ENCODE measurements at places on chromosomes 12 and 14.

DNA sequence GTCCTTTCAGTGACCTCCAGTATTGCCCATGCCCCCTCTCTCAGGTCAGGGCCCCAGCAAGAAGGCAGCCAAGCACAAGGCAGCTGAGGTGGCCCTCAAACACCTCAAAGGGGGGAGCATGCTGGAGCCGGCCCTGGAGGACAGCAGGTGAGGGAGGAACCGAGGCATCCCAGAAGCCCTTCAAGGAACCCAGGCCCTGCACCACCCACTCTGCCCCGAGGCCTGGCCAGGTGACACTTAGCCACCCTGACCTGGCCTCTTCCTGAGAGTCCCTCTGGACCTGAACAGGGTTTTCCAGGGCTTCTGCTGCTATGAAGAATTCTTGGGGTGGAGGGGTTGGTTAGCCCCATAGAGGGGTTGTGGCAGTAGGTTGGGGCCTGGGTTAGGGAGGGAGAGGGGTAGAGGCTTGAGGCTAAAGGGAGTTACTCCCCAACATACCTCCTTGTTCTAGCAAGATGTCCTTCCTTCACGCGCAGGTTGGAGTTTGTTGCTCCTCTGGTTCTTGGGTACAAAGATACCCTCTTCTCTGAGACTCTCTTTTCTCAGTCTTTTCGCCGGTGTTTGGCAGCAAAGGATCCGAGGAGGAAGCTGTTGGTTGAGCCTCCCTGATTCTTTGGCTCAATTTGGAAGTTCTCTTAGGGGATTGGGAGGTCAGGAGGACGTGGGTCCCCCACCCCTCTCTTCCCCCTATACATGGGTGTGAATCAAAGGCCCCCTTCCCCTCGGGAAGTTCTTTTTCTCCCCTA, 2.1 kb downstream of the TARBP2 start:
- DNase-seq: no peak

DNA sequence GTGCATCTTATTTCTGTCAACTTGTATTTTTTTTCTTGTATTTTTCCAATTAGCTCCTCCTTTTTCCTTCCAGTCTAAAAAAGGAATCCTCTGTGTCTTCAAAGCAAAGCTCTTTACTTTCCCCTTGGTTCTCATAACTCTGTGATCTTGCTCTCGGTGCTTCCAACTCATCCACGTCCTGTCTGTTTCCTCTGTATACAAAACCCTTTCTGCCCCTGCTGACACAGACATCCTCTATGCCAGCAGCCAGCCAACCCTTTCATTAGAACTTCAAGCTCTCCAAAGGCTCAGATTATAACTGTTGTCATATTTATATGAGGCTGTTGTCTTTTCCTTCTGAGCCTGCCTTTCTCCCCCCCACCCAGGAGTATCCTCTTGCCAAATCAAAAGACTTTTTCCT, 32.4 kb downstream of the OAS2 start:
- DNase-seq: no peak

GRCh38 chr12:102062419-102062806, 622 bp upstream of the WASHC3 start:
- no peak for DNase-seq

- no peak for DNase-seq
These were observed 166.6 kb downstream of the SSPN start for GRCh38 chr12:26361964-26362363.

- no peak for DNase-seq
These were observed 68.5 kb downstream of the NKX2-1 start for GRCh38 chr14:36451310-36452065.

GRCh38 chr12:28440081-28440608, 249.9 kb downstream of the CCDC91 start:
- no peak for DNase-seq

DNA sequence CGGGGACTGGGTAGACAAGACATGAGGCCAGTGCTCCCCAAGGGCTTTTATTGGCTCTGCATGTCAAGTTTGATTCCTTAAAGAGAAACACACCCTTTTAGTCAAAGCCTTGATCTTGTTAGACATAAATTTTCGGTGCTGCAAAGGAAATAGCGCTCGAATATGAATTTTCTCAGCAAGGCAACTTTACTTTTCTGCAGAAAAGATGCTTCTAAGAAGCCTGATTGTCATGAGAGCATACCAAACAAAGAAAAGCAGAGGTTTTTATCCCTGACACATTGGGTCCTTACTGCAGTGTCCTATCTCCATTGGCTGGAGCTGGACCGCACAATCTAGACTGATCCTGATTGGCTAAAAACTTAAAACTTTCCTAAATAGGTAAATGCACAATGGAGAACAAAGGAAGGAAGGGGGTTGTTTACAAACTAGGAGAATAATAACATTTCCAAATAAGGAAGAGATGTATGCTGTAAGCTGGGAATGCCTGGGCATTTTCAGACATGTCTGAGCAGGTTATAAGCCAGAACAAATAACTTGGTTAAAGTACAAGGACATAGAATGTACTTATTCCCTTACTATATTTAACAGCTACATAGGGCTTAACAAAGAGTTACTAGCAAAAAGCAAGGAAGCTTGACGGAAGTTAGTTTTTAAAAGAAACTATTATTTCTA, 17.2 kb downstream of the TXNRD1 start:
- DNase-seq: no peak

DNA sequence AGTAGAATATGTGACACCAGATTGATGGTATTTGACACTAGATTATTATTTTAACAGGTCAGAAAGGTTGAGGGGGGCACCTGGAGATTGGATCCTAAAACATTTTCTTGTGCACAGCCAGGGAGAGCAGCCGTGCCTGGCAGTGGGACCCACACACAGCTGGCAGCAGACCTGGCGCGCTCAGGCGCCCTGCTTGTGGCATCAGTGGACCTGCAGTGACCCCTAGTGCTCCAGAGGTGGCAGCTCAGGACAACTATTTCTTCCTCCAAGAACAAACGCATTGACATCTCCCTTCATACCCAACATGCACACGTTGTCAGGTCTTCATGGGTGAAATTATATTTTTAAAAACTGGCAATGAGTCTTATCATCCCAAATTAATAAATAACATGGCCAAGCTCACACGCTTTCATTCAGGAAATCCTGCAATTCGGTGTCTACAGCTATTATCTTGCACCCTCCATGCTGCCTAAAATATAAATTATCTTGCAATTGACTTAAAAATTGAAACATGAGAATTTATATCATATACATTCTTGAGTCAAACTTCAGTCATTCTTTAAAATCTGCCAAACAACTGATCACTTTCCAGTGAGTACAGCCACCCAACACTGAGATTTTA, 7.7 kb upstream of the TMEM132D start:
- DNase-seq: no peak

GRCh38 chr12:124696693-124697476, 129.5 kb upstream of the NCOR2 start:
- DNase-seq: no peak

DNA sequence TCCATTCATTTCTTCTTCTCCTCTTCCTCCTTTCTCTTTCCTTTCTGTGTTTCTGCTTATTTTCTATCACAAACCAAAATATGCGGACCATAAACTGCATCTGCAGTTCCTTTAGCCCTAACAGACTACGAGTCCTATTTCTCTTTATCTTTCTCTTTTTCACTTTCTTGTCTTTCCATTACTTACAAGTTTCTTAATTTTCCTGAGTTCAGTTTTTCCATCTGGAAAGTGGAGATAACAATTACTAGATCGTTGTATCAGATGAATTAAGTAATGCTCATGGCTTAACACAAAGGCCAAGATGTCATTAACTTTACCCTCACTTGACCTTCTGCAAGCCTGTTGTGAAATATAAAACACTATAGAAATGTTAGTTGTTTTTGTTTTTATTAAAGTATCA, 983 bp upstream of the COPS7A start:
- DNase-seq: no peak

DNA sequence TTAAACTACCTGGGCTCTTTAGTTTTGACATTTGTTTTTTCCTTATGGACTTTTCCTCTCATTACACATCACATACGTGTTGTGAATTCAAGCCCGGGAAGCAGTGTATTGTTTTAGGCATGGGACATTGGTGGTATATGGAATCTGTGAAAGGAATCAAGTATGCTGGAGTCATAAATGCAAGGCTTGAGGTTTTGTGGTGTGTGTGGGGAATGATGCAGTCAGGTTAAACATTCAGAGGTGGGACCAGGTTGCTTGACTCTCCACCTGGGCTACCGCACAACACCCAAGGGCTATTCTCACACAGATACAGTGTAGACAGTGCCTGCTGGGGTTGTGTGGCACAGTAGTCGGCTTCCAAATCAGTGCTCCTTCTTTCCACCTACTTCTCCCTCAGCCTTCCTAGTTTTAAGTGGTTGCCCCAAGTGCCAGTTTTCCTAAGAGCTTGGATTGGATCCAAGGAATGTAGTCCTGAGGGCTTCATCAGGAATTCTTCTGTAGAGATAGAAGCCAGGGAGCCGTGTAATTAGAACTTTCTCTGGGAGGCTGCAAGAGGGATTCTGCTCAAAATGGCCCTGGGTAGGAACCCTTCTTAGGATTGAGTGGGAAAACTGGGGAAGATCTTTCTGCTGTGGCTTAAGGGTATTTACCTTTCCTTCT, 243.7 kb downstream of the C12orf75 start:
- no peak for DNase-seq

- no peak for DNase-seq
These were observed 2.2 kb downstream of the IFNG start for GRCh38 chr12:68157380-68157779.

DNA sequence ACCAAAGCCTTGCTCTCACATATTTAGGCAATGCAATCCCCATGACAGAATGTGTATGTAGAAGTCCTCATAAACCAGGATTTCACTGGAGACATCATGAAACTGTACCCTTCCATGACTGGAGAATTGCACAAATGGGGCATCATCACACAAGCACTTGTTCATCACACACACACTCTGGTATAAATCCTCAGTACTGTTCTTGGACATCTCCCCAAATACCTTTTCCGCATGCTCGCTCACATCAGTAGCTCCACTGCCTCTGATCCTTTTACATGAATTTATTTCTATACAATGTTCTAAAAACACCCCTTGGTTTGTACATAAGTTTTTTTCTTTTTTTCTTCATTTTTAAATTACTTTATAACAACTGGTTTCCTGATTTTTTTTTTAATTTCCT, 3.3 kb upstream of the ING4 start:
- no peak for DNase-seq

- DNase-seq: no peak
These were observed 3.8 kb upstream of the KRT86 start for GRCh38 chr12:52270541-52271070.

- no peak for DNase-seq
These were observed 216.4 kb downstream of the PCNX1 start for GRCh38 chr14:71123579-71124135.

DNA sequence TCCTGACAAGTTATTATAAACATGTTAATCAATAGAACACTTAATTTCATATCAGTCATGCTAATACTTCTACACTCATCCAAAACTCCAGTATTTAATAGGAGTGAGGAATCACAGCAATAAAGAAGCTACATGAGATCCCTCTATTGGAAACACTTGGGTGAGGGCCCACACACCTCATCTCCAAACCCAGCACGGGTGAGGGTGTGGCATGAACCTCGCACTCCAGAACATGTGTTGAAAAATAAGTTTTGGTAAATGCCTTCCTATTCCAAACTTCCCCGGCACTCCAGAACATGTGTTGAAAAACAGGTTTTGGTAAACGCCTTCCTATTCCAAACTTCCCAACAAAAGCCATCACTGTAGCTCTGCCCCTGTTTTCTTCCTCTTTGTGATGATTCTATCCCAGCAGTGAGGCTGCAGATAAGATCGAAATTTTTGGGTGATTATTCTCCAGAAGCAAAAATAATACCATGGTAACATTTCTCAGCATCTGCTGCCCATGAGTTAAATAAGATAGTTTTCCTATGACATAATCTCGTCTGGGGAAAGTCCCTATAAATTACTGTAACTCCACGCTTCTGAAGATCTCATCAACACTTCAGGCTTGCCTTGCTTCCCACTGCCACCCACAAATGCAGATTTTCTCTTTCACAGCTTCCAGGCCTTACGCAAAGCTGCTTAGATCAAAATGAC, 24.4 kb upstream of the PTPRB start:
- no peak for DNase-seq

DNA sequence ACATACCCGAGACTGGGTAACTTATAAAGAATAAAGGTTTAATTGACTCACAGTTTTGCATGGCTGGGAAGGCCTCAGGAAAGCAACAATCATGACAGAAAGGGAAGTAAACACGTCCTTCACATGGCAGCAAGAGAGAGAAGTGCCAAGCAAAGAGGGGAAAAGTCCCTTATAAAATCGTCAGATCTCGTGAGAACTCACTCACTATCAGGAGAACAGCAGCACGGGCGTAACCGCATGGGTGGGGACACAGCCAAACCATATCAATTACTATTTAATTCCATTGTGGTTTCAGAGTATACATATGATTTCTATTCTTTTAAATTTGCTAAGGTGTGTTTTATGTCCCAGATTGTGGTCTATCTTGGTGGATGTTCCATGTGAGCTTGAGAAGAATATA, 117.9 kb downstream of the SCAF11 start:
- no peak for DNase-seq

DNA sequence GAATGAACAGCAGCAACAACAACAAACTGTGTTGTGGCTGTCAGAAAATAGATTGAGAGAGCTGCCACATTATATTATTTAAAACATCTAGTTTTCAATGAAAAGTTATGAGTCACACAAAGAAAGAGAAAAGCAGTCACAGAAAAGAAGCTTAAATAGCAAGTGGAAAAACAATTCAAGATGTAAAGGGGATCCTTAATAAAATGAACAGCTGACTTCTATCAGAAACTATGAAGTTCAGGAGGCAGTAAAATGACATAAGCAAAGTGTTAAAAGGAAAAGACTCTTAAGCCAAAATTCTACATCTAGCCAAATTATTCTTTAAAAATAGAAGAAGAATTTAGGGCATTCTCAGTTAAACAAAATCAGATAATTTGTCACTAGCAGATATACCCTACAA, 5.6 kb downstream of the CLEC14A start:
- DNase-seq: no peak

DNA sequence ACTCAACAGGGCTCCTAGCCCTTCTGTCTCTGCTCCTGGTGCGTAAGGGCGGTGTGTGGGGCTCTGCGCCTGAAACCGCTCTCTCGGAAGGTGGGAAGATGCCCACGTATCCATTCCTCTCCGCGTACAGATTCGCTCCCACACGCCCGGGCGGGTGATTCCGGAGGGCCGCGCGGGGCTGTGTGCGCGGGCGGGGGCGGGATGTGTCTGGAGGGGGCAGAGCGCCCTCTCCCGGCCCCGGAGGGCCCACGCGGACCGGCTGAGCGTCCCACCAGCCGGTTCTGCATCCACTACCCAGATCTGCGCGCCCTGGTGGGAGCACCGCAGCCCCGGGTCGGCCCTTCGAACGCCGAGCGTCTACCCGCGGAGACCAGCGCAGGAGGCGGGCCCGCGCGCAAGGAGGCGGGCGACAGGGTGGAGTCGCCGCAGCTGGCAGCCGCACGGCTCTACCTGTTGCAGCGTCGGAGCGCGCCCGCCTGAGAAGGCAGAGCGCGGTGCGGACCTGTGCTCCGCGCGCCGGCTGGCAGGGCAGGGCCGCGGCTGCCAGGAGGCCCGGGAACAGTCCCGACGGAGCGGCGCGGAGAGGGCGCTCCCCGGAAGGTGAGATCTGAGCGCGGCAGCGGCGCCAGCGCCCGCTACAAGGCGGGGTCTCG, 1.4 kb upstream of the KCNK13 start:
- no peak for DNase-seq
